ENCODE measurements at places on chromosomes 13 and 19. TPM values are rescaled to one million over a fixed set of nuclear protein-coding genes. Genes with fewer than 3 reads are reported as not detected.

SYCN gene
- total RNA-seq, result not detected

IGFL2 gene
- not detected for total RNA-seq

FLT3LG gene
- total RNA-seq, result 9.6 TPM

CEACAM21 gene
- not detected for total RNA-seq

NUFIP1 gene
- total RNA-seq, result 3.8 TPM

RETN gene
- 1.3 TPM for total RNA-seq

ZBTB7A gene
- total RNA-seq, result 94.3 TPM

KASH5 gene
- not detected for total RNA-seq

RFXAP gene
- total RNA-seq, result 4.5 TPM

ZFP36 gene
- 577 TPM for total RNA-seq

CEACAM20 gene
- total RNA-seq, result not detected

TEX29 gene
- total RNA-seq, result not detected

ZNF701 gene
- total RNA-seq, result 10.6 TPM

PTPRS gene
- 234 TPM for total RNA-seq

DAND5 gene
- 0.29 TPM for total RNA-seq

SCAMP4 gene
- total RNA-seq, result 55.2 TPM

NRTN gene
- total RNA-seq, result 12.9 TPM

SMG9 gene
- 7.5 TPM for total RNA-seq

LRFN3 gene
- total RNA-seq, result 13.7 TPM

BEST2 gene
- not detected for total RNA-seq

SLC7A10 gene
- total RNA-seq, result not detected

CPAMD8 gene
- 9.6 TPM for total RNA-seq

KLK5 gene
- total RNA-seq, result not detected

LGALS4 gene
- not detected for total RNA-seq

SIGLEC9 gene
- total RNA-seq, result 9.4 TPM

MAP2K2 gene
- total RNA-seq, result 82.8 TPM

TMEM86B gene
- total RNA-seq, result 2.2 TPM

PLPPR2 gene
- total RNA-seq, result 37.2 TPM

LINGO3 gene
- total RNA-seq, result not detected

ZNF285 gene
- 3.0 TPM for total RNA-seq

ZNF527 gene
- total RNA-seq, result 4.5 TPM
